ENCODE measurements at places on chromosomes 7 and 10. TPM values are rescaled to one million over a fixed set of nuclear protein-coding genes. Genes with fewer than 3 reads are reported as not detected.

TMEM236 gene
- total RNA-seq, result 0.09 TPM

GRCh38 chr7:116862951-116863670, 724 bp downstream of the CAPZA2 start:
- DNase-seq, result peak; percentile 10
- peak overlapping the region; percentile 81 for H3K27ac ChIP-seq
- peak overlapping the region; percentile 72 for H3K4me3 ChIP-seq
- H3K27me3 ChIP-seq, result no peaks in the 10 kb centered on the region
- H3K4me1 ChIP-seq, result peaks cover 41% of the 10 kb centered on the region
- no peaks in the 10 kb centered on the region for H3K36me3 ChIP-seq

DNA sequence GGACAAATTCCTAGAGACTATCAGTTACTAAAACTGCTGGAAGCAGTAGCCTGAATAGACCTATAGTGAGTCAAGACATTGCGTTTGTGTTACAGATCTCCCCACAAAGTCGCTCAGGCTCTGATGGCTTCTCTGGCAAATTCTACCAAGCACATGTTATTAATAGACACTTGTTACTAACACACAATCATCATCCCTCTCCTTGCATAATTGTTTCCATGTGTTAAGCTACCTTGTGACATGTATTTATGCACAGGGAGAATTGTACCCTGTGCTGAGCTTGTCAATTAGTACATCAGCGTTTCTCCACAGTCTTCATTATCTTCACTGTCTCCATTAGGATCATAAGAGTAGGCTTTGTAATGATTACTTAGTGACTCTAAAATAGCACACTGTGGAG, 31.2 kb downstream of the DYNC2I1 start:
- H3K4me3 ChIP-seq, result no peak overlapping the region
- peaks cover 6% of the 10 kb centered on the region for H3K36me3 ChIP-seq
- no peak for DNase-seq

GRCh38 chr10:1392127-1392526, 335.9 kb downstream of the WDR37 start:
- no peaks in the 10 kb centered on the region for H3K27me3 ChIP-seq
- no peak overlapping the region for H3K4me3 ChIP-seq

- H3K36me3 ChIP-seq, result no peaks in the 10 kb centered on the region
- H3K27ac ChIP-seq, result no peak overlapping the region
- DNase-seq, result no peak
Observed at GRCh38 chr7:79455173-79455790, 1.8 kb upstream of the MAGI2 start.

DNA sequence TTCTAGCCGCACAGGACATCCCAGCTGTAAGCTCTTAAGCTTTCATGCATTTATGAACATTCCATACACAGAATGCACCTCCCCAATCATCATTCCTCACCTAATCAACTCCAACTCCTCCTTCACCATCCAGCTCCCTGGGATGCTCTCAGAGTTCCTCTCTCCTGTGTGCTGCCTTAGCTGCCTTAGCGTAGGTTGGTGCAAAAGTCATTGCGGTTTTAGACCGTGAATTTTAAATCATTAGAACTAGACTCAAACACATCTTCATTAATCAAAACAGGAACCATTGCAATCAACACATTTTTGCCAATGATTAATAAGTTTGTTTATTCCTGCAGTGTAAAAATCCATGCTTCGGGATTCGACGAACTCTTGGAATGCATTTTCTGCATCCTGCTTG, 159.9 kb upstream of the CDCA7L start:
- H3K27ac ChIP-seq, result no peak overlapping the region
- H3K4me3 ChIP-seq, result no peak overlapping the region
- DNase-seq, result no peak
- no peaks in the 10 kb centered on the region for H3K4me1 ChIP-seq

CYP3A5 gene
- total RNA-seq, result not detected

CFAP43 gene
- not detected for total RNA-seq

DNA sequence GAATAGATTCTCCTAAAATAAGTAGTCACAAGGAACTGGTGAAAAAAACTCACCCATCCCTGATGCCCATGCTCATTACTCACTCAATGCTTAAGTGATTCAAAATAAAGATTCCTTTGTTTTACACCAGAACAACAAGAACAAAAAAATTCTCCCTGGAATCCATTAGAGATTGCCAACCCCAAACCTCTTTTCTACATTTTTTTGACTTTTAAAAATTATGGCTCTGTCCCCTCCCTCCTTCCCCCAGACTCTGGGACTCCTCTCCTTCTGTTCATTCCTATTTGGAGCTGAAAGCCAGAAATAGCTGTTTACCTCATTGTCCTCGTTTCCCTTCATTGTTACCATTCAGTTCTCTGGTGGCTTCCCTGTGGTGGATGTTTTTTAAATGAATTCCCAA, 63.2 kb upstream of the FHIP2A start:
- no peak for DNase-seq
- H3K27ac ChIP-seq, result no peak overlapping the region
- H3K4me1 ChIP-seq, result no peaks in the 10 kb centered on the region
- H3K4me3 ChIP-seq, result no peak overlapping the region

TAF6 gene
- 82.3 TPM for total RNA-seq

- H3K4me1 ChIP-seq, result peaks cover 42% of the 10 kb centered on the region
- peak; percentile 35 for DNase-seq
- no peak overlapping the region for H3K27ac ChIP-seq
- H3K4me3 ChIP-seq, result peak overlapping the region; percentile 25
- H3K36me3 ChIP-seq, result no peaks in the 10 kb centered on the region
- H3K27me3 ChIP-seq, result no peaks in the 10 kb centered on the region
Observed at GRCh38 chr10:86413046-86413728, 46.6 kb upstream of the GRID1 start.

DNA sequence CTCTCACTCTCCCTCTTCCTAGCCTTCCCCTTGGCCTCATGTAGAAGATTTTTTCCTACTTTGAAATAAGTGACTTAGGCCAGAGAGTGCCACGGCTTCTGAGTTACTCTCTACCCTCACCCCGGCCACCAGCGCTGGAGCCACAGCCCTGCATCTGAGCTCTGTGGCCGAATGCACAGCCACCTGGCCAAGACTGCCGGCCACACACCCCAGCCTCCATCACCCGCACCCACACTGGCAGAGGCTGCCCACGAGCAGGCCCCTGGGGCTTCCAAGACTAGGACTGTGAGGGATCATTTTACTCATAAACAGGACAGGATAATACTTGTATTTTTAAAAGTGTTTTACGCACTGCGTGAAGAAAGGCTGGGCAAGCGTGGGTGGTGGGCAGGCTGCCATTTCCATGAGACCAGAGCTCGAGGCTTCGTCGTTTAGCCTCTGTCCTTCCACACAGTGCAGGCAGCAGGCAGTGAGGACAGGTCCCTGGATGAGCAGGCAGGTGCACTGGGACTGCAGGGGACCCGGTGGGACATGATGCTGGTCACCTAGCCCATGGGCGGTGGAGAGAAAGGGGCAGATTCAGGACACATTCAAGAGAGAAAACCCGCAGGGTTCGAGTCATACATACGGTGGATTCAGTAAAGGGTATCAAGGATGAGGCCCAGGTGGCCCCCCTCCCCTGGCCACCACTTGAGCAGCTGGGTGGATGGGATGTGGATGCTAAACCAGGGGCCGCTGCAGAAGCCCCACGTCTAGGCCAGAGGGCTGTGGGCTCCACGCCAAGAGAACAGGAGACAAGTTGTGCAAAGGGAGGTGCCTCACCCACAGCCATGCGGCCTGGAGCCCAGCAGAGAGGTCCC, 35.5 kb upstream of the RNF32 start:
- no peaks in the 10 kb centered on the region for H3K4me1 ChIP-seq
- no peaks in the 10 kb centered on the region for H3K27me3 ChIP-seq
- no peak for DNase-seq
- no peaks in the 10 kb centered on the region for H3K36me3 ChIP-seq
- no peak overlapping the region for H3K4me3 ChIP-seq
- no peak overlapping the region for H3K27ac ChIP-seq

RBM28 gene
- total RNA-seq, result 77.8 TPM

RARRES2 gene
- not detected for total RNA-seq

KDM7A gene
- total RNA-seq, result 8.2 TPM

DNA sequence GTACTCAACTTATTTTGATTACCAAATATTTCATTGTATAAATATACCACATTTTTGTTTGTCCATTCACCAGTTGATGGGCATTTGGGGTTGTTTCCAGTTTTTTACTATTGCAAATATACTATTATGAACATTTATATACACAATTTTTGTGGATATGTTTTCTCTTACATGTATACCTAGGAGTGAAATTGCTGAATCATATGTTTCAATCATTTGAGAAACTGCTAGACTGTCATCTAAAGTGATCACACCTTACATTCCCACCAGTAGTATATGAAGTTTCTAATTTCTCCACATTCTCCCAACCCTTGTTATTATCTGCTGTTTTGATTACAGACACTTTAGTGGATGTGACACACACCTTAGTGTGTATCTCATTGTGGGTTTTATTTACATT, 257.9 kb downstream of the ABCA13 start:
- no peaks in the 10 kb centered on the region for H3K27me3 ChIP-seq
- no peak overlapping the region for H3K4me3 ChIP-seq
- DNase-seq, result no peak
- no peaks in the 10 kb centered on the region for H3K36me3 ChIP-seq
- H3K4me1 ChIP-seq, result no peaks in the 10 kb centered on the region
- no peak overlapping the region for H3K27ac ChIP-seq

DNA sequence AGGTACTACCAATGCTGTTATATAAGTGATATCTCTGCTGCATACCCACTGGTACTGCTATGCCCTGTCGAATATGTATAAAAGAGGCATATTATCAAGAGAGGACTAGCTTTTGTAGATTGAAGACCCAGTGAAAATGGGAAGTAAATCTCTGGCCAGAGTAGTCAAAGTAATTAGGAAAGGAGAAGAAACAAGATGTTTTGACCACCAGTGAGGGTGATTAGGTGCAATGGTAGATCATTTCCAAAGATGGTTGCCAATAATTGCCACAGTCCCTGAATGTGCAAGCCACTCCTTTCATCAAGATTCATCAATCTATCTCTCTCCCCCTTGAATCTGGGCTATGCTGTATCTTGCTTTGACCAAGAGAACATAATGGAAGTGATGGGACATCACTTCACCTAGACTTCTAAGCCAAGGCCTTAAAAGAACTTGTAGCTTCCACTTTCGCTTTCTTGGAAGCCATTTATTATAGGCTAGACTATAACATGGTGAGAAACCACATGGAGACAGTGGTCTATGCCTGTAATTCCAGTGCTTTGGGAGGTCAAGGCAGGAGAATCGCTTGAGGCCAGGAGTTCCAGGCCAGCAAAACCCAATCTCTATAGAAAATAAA, 52.6 kb upstream of the ST8SIA6 start:
- no peak overlapping the region for H3K27ac ChIP-seq
- H3K4me1 ChIP-seq, result peaks cover 56% of the 10 kb centered on the region
- peak overlapping the region; percentile 19 for H3K4me3 ChIP-seq
- H3K27me3 ChIP-seq, result no peaks in the 10 kb centered on the region
- DNase-seq, result no peak
- H3K36me3 ChIP-seq, result no peaks in the 10 kb centered on the region

SLK gene
- total RNA-seq, result 23.7 TPM

DNA sequence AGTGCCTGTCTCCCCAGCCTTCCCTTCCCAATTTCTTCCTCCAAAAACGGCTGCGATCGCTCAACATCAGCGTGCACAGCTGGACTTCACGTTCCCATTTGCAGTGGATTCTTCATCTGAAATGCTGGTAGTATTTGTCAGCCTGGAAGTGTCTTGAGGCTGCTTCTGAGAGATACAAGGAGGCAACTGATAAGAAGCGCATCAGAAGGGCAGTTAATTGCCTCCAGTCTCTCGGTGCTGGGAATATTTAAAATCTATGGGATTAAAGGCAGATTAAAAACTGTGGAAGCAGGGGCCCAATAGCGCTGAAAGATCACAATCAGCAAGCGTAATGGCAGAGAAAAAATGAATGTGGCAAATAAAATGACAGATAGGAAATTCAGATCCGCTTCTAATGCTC, 450.0 kb downstream of the GATA3 start:
- no peak for DNase-seq
- no peak overlapping the region for H3K4me3 ChIP-seq
- H3K36me3 ChIP-seq, result no peaks in the 10 kb centered on the region
- no peaks in the 10 kb centered on the region for H3K27me3 ChIP-seq

- DNase-seq, result no peak
- H3K4me3 ChIP-seq, result no peak overlapping the region
- no peaks in the 10 kb centered on the region for H3K36me3 ChIP-seq
- no peak overlapping the region for H3K27ac ChIP-seq
Observed at GRCh38 chr10:112370424-112370819, 3.5 kb upstream of the ACSL5 start.

DNA sequence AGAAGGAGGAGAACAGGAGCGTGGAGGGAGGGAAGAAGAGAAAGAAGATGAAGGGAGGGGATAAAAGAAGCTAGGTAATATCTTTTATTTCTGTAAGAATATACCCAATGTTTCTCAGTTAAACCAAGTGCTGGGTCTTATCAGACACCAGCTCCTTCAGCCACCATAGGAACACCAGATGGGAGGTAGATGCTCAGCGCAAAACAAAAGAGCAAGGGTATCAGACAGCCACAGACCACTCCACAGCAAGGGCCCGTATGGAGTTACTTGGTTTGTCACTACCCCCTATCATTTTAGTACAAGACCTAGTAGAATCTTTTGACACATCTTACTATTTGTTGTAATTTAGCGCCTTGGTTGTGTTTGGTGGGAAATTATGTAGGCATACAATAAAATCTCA, 65.9 kb upstream of the FAM133B start:
- H3K4me3 ChIP-seq, result no peak overlapping the region
- no peaks in the 10 kb centered on the region for H3K36me3 ChIP-seq
- no peak for DNase-seq
- no peaks in the 10 kb centered on the region for H3K4me1 ChIP-seq
- no peak overlapping the region for H3K27ac ChIP-seq

DNA sequence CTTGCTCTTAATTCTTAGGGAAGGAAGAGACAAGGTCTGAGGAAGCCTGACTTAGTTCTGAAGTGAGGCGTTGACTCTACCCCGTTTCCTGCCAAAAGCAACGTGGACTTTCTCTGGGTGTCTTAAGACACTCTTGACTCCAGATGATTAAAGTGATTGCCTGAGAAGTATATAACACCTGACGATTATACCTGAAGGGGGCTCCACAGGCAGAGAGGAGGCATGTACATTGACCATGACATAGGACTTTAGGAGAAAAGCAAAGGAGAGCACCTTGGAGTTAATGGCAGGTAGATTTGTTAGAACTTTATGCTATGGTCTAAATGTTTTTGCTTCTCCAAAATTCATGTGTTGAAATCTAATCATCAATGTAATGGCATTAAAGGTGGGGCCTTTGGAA, 15.9 kb downstream of the ITGB8 start:
- no peak overlapping the region for H3K4me3 ChIP-seq
- no peaks in the 10 kb centered on the region for H3K4me1 ChIP-seq
- no peaks in the 10 kb centered on the region for H3K27me3 ChIP-seq
- H3K27ac ChIP-seq, result no peak overlapping the region

GRCh38 chr7:116037401-116037800, 6.8 kb upstream of the TFEC start:
- no peaks in the 10 kb centered on the region for H3K27me3 ChIP-seq
- H3K36me3 ChIP-seq, result no peaks in the 10 kb centered on the region
- DNase-seq, result no peak
- H3K4me1 ChIP-seq, result no peaks in the 10 kb centered on the region
- no peak overlapping the region for H3K27ac ChIP-seq

All from CD8-positive, alpha-beta memory T cell (primary cell).